Myocyte (in vitro differentiated cells): ENCODE measurements at places on chromosomes 3 and 15. TPM values are rescaled to one million over a fixed set of nuclear protein-coding genes. Genes with fewer than 3 reads are reported as not detected.

GRCh38 chr3:28317438-28318022 lies 31.0 kb upstream of the ZCWPW2 start:
- peak; percentile 59 for DNase-seq

DNA sequence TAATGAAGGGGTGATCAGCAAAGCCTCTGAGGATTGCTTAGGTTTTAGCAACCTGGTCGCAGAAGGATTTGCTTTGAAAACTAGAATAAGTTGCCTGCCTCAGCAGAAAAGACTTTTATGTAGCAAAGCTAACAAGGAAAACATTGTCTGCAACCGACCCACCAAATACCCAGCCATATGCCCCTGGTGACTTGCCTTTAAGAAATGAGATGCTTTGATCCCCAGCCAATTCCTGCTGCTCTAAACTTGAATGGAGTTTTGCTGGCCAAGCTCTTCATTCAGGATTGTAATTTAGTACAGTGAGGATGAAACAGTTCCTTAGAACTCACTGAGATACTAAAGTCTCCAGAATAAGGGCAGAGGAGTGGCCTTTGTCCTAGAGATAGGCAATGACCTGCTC lies 139.8 kb upstream of the PROK2 start:
- no peak for DNase-seq

- no peak for DNase-seq
These were observed 27.7 kb downstream of the GRM2 start for GRCh38 chr3:51734572-51734907.

DNA sequence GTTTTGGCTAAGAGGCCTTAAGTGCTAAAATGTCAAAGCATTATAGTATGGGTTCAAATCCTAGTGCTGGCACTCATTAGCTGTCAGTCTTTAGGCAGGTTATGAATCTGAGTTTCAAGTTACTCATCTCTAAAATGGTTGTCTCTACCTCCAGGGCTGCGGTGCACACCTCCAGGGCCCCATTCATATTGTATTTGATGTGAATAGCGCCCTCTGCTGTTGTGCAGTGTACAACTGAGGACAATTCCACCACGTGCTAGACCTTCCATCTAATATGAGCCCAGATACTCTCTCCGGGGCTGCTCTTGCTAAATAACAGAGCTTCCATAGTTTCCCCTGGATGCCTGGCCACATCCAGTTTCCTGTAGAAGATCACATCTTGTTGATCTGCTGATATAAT lies 54.3 kb downstream of the OXNAD1 start:
- no peak for DNase-seq

The AADACL2 gene
- not detected in 2 replicates for total RNA-seq

The GRK7 gene
- 0.05 and 0.08 TPM in 2 replicates for total RNA-seq

DNA sequence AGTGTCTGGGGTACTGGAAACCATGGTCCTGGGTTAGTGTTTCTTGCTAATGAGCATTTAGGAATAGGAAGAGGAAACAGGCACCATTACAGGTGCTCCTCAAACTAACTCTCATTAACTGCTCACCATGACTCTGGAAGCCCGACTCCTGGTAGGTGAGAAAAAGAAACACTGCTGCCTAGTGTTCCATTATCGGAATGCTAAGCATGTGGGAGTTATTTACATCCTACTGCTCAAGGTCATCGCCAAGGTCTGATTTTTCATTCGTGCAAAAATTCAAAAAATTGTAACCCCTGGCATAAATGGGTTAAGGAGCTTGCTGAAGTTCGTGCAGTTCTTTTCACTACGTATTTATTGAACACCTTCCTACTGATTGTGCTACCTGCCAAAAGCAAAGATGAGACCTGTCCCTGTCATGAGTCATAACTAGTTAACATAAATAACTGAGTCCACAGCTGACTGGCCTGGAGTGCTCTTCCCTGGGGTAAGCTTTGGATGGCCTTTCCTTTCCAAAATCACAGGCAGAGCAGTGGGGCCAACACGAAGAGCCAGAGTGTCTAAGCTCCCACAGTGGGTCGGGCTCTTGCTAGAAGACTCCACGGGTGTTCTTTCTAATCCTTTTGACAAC lies 22.7 kb upstream of the PAQR5 start:
- no peak for DNase-seq

DNA sequence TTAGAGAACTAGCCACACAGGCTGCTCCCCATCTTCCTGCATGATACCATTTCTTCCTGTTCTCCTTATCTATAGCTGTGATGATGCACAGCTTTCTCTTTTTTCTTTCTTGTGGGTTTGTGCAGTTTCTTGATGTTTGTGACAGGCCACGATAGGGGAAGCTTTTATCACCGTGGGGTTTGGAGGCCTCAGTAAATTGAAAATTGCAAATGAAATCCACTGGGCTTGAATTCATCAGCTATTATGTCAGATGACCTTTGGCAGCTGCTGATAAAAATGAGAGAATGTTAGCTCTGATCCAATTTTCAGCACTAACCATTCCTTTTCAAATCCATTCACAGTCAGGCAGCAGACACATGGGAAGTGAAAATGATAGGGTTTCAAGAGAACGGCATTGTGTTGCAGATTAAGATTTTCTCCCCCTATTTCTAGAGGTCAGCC lies 176.9 kb upstream of the SOX2 start:
- DNase-seq = no peak

The PAQR5 gene
- 8.5 and 9.4 TPM in 2 replicates for total RNA-seq

GRCh38 chr3:117409701-117410459 lies 700.3 kb downstream of the TUSC7 start:
- DNase-seq = no peak

DNA sequence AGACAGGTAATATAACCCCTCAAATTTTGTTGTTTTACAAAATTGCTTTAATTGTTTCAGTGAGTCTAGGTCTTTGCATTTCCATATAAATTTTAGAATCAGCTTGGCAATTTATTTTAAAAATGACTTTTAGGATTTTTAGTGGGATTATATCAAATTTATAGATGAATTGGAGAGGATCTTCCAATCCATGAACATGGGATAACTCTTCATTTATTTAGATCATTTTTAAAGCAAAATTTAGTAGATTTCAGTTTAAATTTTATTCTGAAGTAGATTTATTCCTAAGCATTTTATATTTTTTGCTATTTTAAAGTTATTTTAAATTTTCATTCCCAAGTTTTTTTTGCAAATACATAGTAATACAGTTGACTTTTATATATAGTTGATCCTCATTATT lies 58.1 kb upstream of the THSD4 start:
- no peak for DNase-seq

- DNase-seq = no peak
These were observed 5.2 kb downstream of the C3orf49 start for GRCh38 chr3:63824309-63824708.

The RCN2 gene
- total RNA-seq = 106 and 114 TPM in 2 replicates

DNA sequence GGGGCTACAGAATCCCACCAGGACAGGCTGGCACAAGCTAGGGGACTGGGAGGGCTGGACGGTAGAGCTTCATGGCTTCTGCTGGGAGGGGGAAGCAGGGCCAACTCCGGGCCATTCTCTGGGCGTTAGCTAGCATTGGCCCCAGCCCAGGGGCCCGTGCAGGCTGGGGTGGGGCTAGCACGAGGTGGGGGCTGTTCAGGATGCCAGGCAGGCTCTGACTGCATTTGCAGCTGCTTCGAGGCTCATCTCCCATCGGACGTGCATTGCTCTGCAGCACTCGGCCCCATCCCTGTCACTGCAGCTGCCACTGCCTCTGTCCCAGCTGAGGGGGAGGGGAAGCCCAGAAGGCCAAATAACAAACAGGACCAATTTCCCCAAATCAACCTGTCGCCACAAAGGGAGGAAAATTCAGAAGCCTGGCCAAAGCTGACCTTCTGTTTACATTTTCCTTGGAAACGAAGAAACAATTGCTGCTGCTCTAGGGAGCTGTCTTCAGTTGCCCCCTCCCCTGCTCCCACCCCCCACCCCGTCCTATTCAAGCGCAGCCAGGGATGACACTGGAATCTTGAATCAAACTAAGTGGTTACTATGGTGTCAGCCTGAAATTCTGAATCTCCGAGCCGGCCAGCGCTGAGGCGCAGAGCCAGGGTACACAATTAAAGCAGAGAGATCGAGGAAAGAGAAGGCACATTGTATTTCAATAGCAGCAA lies 138.8 kb upstream of the PRR20G start:
- peak; percentile 36 for DNase-seq
